ENCODE measurements at places on chromosomes 13 and 19.
A peak's percentile ranks its signal among the peaks of the same experiment; 100 is the strongest.

DNA sequence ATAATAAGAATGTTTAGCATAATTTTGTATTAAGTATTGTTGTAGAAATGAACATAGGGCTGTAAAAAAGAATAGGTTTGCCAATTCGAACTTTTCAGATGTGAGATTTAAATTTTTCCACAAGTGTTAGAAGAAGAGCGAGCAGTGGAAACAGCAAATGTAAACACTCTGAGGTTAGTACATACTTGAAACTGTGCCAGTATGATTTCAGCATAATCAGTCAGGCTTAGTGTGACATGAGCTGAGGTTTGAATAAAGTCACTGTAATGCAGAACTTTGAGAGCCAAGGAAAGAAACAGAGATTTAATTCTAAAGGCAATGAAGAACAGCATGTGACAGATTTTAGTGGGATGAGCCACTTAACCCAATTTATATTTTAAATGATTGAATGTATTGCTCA, 2166.4 kb downstream of the PCDH9 start:
- DNase-seq: peak; percentile 67

DNA sequence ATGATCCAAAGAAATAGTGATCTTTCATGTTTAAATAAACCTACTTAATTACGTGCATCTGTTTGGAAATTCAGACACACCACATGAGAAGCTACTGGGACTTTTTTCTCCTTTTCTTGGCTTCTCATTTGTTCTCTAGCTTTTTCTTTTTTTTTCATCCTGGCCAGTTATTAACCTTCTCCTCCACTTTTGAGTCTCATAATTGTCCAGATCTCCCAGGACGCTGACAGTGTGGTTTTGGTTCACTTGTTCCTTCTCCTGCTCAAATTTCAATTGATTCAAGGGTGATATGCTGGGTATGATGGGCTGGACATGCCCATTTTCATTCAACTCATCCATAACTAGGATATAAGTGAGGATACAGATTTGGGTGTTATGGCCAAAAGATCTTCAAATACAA, 152.3 kb downstream of the TM9SF2 start:
- no peak for DNase-seq

DNA sequence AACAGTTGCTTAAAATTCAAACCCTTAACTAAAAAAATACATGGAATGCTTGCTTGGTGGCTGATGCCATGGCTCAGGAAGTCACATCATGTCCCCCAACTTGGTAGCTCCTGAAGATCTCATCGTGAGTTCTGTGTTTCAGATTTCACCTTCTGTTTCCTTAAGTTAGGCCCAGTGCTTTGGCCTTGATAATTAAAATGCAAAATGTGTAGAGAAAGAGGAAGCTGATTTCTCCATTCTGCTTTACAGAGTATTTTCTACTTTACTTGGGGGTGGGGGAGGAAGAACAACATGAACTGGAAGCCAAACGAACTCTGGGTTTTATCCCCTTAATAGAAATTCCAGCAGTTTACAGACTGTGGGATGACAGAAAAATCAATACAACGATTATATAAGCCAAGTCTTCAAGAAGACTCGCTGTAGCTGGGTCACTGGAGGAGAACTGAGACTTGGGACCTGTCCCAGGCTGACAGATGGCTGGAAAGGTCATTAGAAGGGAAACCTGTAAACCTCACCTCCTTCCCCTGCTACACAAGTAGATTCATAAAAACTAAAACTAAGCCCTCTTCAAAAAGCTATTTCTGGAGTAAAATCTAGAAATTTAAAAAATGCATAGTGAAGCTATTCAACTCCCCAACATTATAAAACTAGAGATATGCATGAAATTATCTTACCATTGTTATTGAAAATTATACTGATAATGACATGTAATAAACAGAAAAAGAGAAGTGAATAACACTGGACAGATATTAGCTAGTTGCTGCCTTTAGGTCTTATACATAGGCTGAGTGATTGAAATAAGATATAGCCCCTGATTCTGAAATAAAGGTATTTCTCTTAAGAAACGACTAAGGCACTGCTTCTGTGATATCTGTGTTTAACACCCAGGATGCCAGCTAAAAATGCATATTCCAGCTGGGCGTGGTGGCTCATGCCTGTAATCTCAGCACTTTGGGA, 22.1 kb upstream of the GGACT start:
- DNase-seq: no peak

DNA sequence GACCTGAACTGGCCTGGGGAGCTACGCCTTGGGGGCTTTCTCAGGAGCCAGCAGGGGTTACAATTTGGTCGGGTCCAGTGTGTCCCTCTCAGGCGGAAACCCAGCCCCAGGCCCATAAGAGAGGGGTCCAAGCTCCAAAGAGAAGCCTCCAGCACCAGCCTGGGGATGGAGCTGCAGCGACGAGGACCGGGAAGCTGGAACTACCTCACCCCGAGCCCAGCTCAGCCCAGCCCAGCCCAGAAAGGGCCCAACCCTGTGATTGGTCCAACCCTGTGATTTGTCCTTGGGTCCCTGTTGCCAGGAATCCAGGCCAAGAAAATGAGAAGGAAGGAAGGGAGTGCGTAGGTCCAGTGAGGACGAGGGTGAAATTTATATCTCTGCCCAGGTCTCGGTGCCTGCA, 24.1 kb downstream of the CLEC4M start:
- no peak for DNase-seq

GRCh38 chr19:35330475-35330874, 1.5 kb downstream of the CD22 start:
- DNase-seq: no peak

DNA sequence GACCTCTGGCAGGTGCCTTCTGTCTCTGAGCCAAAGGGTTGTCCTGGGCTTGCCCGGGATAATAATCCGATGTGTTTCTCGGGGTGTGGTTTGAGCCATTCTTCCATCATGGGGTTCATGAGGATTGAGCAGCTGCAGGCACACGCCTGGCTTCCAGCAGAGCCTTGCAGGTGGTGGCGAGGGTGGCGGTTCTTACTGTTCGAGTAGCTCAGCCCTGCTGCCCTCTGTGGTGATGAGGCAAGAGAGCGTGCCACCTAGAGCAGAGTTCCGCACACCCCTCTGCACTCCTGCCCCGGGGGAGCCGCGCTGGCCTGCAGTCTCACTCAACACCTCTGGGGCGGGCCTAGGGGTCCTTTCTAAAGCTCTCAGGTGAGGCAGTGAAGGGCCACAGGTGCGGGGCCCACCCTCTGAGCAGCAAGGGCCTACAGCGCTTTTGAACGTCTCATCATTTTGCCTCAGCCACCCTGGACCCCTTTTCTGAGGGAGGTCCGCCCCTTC, 3.8 kb downstream of the SCN1B start:
- DNase-seq: no peak

DNA sequence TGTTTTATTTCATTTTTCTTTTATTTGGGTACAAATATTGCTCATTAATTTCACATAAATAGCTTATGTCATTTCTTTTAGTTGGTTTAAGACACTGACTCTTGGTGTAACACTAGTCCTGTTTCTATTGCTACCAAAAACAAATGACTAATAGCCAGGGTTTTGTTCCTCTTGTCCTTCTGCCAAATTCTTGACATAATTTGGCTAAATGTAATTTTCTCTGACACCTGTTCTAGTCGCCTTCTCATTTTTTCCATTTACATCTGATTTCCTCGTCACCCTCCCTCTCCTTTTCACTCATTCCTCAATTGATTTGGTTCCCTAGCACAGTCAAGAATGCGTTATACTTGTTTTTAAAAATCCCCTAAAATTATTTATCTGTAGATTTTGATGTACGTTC, 1718.7 kb downstream of the EFNB2 start:
- DNase-seq: peak; percentile 14

DNA sequence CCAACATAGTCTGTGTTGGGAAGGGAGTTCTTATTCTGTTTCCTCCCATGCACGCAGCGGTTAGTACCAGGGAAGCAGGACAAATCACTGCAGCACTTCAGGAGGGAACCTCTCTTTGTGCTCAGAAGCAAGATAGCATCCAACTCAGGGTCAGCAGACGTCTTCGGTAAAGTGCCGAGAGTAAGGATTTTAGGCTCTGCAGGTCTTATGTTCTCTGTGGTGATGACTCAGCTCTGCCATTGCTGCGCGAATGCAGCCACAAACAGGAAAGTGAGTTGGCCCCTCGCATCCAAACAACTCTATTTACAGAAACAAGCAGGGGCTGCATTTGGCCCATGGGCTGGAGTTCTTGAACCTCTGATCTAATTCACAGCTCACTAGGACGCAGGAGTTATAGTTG, 122.1 kb upstream of the SPATA13 start:
- DNase-seq: peak; percentile 80

DNA sequence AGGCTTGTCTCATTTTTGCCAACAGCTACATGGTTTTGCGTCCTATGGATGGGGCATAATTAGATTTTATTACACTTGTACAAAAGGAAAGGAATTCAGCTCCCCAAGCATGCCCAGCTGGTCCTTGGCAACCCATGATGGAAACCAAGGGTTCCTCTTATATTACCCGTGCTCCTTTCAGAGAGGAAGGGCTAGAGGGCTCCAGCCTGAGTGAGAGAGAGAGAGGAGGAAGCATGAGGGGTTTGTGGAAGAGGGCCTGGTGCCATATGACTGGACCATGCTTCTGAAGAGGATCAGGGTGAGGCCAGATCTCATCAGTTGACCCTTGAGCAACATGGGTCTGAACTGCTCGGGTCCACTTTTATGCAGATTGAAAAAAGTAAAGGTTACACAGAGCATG, 3.5 kb upstream of the RPS9 start:
- DNase-seq: no peak

DNA sequence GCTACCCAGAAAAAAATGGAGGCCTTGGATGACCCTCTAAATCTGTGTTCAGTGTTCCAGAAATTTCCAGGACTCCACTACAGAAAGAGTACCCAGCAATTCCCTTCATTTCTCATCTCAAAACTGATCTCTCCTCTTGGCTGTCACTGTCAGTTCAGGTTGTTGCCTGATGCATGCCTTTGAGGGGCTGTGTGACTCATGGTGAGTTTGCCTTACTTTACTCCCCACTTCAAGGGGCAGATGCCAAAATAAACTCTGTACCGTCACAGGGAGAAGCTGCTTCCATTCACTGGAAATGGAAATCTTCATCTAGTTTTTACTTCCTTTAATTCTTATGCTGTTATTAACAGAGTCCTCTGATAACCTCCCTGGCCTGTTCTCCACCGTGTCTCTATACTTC, 1075.0 kb downstream of the DIAPH3 start:
- DNase-seq: peak; percentile 88

DNA sequence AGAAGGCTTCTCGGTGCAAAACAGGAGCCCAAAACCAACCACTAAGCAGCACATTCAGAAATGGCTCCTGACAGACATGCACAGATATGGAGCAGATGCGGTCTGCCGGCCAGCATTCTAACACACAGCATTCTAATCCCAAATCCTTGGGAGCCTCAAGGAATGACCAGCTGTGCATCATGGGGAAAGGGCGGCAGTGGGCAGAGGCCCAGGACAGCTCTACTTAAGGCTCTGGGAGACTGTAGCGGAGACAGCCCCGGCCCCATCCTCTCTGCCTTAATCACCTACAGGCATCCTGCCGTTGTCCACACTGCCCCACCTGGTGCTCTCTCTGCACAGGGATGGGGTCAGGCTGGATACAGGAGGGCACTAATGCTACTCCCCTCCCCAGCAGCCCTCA, 1016.0 kb downstream of the UQCRFS1 start:
- no peak for DNase-seq

GRCh38 chr19:33375156-33375836, 1.8 kb downstream of the CEBPG start:
- DNase-seq: no peak

DNA sequence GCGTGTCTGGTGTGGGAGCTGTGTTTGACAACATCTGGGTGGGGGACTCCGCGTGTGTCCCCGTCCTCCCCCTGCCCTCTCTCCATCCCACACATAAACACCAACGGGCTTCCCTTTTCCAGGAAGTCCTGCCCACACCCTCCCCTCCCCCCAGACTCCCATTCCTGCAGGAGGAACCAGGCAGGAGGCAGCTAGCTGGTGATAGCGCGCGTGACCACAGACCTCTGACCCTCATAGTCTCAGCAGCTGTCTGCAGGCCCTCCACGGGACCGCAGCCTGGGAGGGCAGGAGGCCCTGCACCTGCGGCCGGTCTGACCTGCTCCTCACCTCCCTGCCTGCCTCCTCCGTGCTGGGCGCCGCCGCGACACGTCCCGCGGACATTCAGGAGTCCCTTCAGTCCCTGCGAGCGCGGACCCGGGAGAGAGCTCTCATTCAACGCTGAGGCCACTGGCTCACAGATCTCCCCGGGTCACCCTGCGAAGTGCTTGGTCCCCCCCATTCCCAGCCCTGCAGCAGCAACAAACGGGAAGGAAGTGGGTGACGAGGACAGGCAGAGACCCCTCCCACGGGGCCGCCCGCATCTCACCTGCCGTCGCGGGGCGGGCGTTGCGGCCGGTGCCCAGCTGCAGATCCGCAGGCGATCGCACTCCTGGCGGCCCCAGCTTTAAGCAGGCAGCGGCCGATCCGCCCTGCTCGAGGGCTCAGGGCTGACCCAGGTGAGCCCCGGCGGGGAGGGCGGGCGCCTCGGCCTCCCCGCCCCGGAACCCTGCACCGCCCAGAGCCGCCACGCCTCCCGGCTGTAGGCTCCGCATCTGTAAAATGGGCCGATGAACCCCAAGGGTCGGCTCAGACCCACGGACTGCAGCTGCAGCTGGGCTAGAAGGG, 1.1 kb upstream of the ACP5 start:
- DNase-seq: no peak

DNA sequence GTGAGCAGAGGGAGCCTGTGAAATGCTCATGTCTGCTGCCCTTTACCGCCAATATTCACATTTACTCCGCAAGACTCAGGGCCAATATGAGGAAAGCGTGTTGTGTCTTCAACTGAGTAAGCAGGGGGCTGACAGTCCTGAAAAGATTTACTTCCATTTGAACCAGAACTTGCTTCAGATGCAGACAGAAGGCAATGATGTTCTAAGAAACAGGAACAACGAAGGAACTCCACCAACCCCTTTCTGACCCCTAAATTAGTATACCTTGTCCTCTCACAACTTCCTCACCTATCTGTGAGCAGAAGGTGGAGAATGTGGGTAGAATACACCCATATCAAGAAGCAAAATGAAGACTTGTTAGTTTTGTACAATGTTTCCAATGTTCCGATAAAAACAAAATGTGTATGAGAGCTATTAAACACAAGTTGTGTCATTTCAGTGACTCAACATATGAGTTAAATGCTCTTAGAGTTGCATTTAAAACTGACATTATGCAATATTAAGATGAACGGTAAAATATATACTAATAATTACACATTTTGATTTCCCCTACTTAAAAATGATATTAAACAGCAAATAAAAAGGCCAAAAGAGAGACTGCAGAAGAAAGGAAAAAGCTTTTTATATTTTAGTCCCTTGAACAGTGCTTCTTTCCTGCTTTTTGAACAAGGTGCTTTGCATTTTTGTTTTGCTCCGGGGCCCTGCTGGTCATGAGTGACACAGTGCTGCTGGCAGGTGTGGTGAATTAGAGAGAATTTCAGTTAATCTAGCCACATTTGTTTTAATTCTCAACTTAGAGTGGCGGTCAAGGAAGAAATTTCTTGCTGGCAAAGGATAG, 16.0 kb downstream of the TMEM272 start:
- DNase-seq: no peak

- no peak for DNase-seq
Measured at GRCh38 chr13:32045537-32045936, 14.0 kb downstream of the FRY start.

DNA sequence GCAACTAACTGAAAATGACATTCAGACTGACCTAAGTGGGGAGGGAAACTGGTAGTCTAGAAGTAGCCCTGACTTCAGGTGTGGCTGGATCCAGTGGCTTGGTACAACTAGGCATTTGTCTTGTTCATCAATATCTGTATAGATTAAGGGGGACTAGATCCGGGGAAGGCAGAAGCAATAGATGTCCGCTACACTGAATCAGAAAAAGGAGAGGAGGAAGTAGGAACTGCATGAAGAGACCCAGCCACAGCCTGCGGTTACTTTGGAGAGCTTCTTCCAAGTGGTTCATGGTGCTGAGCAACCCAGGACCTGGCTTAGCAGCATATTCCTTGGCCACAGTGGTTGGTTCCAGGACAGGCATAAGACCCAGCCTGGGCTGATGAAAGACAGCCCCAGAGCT, 9.9 kb upstream of the PRODH2 start:
- DNase-seq: no peak
